Stimulated activated CD8-positive, alpha-beta memory T cell treated with anti-CD3 and anti-CD28 coated beads, Interleukin-4, amount 100 ng/mL, for 1 hour (primary cell): ENCODE measurements at places on chromosomes 5 and 9.
A peak's percentile ranks its signal among the peaks of the same experiment; 100 is the strongest.

DNA sequence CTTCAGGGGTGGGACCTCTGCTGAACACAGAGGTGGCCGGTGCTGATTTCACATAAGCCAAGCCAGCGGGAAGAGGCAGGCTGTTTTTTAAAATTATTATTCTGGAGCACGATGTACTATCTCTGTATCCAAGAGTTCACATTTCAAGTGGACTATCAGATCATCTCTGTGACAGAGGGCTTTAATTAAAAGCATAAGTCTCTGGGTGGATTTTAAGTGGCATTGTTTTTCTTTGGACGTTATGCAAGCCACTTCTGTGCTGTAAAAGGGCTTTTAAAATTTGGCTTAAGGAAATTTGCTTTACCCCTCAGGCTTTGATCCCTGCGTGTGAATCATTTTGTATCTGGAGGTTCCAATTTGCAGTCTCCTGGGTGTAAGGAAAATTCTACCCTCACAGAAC, 124.7 kb downstream of the PALM2AKAP2 start:
- DNase-seq, result no peak

DNA sequence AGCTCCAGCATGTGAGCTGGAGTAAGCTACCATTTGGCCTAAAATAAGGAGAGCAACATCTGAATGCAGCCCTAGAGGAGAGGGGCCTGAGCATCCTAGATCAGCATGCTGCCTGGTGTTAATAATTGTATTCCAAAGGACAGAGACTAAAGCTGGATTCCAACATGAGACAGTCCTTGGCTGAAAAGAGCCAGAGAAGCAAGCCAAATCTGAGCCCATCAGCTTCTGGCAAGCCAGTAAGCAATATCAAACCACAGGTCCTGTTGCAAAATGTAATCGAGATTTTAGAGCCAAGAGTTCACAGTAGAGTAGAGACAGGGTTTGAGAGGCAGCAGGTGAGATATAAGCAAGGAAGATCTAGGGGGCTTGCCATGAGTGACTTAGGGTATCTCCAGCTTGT, 42.3 kb upstream of the DMAC1 start:
- DNase-seq, result no peak

- DNase-seq, result no peak
Measured at GRCh38 chr5:164002628-164003027, 497.2 kb downstream of the MAT2B start.

- no peak for DNase-seq
Measured at GRCh38 chr5:115306011-115306536, 9.6 kb upstream of the CCDC112 start.

DNA sequence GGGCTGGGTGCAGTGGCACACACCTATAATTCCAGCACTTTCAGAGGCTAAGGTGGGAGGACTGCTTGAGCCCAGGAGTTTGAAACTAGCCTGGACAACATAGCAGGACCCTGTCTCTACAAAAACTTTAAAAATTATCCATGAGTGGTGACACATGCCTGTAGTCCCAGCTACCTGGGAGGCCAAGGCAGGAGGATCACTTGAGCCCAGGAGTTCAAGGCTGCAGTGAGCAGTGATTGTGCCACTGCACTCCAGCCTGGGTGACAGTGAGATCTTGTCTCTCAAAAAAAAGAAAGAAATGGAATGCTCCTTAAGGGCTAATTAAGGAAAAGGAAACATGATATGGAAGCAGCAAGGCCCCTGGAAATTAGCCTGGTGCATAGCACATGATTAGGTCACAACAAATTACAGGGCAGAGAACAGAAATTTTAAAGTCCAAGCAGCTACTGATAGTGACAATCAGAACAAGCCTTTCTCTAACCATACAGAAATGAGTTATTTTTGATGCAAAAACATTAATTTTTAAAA, 19.5 kb downstream of the ANKH start:
- no peak for DNase-seq

DNA sequence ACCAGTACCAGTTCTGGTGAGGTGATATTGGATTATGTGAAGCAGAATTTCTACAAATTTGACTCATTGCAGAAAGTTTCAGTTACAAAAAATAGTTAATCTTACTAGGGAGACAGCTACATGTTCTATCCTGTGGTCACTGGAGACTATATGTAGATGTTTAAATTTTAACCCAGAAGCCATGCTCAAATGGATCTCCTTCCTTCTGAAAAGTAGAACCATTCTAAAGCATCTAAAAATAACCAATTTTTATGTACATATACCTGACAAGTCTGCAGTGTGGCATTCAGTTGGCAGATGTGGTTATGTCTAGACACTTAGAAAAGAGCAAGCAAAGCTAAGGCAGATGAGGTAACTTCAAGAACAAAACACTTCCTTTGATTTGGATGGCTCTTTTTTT, 65.5 kb upstream of the POU4F3 start:
- DNase-seq, result no peak

DNA sequence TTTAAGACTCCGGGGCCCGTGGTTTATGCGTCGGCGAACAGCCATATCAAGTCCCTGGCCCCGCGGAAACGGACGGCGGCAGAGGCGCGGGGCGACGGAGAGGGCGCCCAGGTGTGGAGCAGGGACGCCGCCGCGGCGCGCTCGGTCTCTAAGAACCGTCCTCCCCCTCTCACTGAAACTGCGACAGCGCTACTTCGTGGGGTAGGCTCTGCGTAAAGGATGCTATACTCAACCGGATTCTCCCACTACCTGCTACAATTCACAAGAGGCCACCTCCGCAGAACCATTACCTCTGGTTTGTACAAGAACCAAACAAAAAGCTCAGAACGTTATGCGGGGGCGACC, 404 bp downstream of the MRNIP start:
- DNase-seq, result peak; percentile 10

- DNase-seq, result no peak
Measured at GRCh38 chr9:13502484-13502883, 223.0 kb upstream of the MPDZ start.

- DNase-seq, result no peak
Measured at GRCh38 chr5:112440031-112440430, 21.0 kb upstream of the EPB41L4A start.
